ENCODE measurements at places on chromosomes 5 and 9. TPM values are rescaled to one million over a fixed set of nuclear protein-coding genes. Genes with fewer than 3 reads are reported as not detected.

TICAM2 gene
- 1.2 TPM for total RNA-seq

MZB1 gene
- 2.9 TPM for total RNA-seq

SOX30 gene
- total RNA-seq, result not detected

FBP2 gene
- not detected for total RNA-seq

PCYOX1L gene
- total RNA-seq, result 9.2 TPM

LRRC26 gene
- total RNA-seq, result 0.21 TPM

UHRF2 gene
- 192 TPM for total RNA-seq

SPIN1 gene
- total RNA-seq, result 33.1 TPM

MARCHF11 gene
- total RNA-seq, result not detected

UIMC1 gene
- 73.8 TPM for total RNA-seq

TMEM252 gene
- not detected for total RNA-seq

PLPPR1 gene
- total RNA-seq, result not detected

ZNF782 gene
- 5.9 TPM for total RNA-seq

TOR4A gene
- 5.4 TPM for total RNA-seq

GDF9 gene
- 0.42 TPM for total RNA-seq

FAM169A gene
- total RNA-seq, result 29.3 TPM

IL13 gene
- total RNA-seq, result 0.31 TPM

UQCRQ gene
- total RNA-seq, result 52.3 TPM

MINAR2 gene
- total RNA-seq, result not detected

CSNK1G3 gene
- total RNA-seq, result 198 TPM

GPX8 gene
- total RNA-seq, result 0.10 TPM

CAVIN4 gene
- not detected for total RNA-seq

ACTBL2 gene
- not detected for total RNA-seq

NMRK1 gene
- total RNA-seq, result 18.4 TPM

EPB41L4B gene
- not detected for total RNA-seq

DOK3 gene
- 38.6 TPM for total RNA-seq

CARTPT gene
- total RNA-seq, result not detected

IL5 gene
- not detected for total RNA-seq

DHX29 gene
- total RNA-seq, result 23.6 TPM

GTF3C5 gene
- total RNA-seq, result 29.7 TPM

PCDHGB7 gene
- total RNA-seq, result 0.31 TPM

SPINK4 gene
- not detected for total RNA-seq

LRRC19 gene
- not detected for total RNA-seq

SH2D3C gene
- total RNA-seq, result 12.6 TPM

NRG2 gene
- 0.10 TPM for total RNA-seq

AGTPBP1 gene
- total RNA-seq, result 147 TPM

POLR3G gene
- total RNA-seq, result 1.0 TPM

RASEF gene
- total RNA-seq, result under 0.01 TPM

HMGCS1 gene
- 53.0 TPM for total RNA-seq

GCNT4 gene
- total RNA-seq, result 10.8 TPM

IGFBPL1 gene
- not detected for total RNA-seq

DND1 gene
- total RNA-seq, result 0.31 TPM

ANKRD31 gene
- 0.63 TPM for total RNA-seq

All from mononuclear cell (primary cell).